Activated T-cell treated with anti-CD3 and anti-CD28 coated beads for 24 hours (primary cell): ENCODE measurements at places on chromosomes 7 and 10.

GRCh38 chr10:69492091-69492745, 41.0 kb downstream of the TSPAN15 start:
- no peak for DNase-seq

DNA sequence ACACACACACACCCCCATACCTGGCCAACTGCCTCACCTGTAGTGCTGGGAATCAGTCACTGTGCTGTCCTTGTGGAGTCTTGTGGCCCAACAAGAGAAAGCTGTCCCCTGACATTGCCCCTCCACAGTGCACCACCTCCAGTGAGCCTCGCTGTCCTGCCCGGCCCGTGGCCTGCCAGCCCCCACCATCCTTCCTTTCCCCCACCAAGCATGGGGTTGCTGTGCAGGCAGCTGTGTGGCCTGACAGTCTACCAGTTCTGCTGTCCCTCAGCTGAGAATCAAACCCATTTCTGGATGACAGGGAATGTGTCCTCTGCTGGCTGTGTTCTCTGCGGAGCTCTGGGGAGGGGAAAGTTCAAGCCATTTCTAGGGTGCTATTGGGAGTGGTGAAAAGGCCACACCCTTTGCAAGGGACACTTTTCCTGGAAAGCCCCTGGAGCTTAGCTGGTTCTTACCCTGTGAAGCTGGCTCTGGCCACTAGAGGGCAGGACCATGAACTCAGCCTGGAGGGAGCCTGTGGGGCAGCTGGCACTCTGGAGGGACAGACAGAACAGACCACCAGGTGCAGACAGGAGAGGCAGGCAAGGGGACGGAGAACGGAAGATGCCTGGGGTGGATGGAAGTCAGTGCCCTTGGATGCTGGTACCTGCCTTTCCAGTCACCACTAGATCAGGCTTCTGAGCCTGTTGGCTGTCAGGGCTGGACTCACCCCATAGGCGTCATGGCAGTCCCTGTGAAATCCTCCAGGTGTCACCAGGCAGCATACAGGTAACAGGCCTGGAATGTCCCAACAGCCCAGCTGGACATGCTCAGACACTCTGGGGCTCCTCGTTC, 10.5 kb upstream of the MTPAP start:
- DNase-seq = peak; percentile 40

DNA sequence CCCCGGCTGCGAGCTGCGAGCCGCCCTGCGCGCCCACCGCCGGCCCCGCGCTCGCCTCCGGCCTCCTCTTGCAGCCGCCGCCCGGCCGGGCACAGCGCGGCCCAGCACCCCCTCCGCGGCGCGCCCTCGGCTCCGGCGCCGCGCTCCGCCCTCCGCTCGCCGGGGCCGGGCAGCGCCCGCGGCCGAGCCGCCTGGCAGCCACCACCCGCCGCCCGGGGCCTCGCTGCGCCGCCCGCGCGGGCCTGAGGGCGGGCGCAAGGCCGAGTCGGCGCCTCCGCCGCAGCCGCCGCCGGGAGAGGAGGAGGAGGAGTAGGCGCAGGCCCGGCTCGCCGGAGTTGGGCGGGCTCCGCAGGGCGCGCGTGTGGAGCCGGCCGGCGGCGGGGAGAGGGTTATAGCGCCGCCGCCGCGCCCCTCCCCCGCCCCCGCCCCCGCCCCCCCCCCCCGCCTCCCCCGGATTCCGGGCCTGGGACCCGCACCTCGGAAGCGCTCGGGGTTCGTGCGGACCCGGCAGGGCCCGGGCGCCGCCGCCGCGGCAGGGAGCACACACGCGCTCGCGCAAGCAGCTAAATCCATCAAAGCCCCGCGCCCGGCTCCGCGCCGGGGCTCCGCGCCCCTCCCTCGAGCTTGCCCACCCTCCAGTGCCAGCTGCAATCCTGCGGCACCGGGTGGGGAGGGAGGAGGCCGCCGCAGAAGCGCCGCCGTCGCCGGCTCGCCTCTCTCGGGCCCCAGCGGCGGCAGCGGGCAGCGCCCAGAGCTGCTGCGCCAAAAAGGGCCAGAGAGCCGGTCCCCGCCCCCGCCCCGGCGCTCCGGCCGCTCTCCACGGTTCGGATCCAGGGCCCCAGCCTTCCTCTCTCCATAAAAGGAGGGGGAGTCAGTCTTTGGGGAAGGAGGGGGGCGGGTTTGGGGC, at the start of gene PDGFA:
PDGFA (minus strand) TSS at position 363 of the 907 bp plus-strand sequence. CDS start 845 bp downstream, outside the sequence.
- no peak for DNase-seq

GRCh38 chr10:54903745-54904144, 102.7 kb upstream of the PCDH15 start:
- DNase-seq = no peak

DNA sequence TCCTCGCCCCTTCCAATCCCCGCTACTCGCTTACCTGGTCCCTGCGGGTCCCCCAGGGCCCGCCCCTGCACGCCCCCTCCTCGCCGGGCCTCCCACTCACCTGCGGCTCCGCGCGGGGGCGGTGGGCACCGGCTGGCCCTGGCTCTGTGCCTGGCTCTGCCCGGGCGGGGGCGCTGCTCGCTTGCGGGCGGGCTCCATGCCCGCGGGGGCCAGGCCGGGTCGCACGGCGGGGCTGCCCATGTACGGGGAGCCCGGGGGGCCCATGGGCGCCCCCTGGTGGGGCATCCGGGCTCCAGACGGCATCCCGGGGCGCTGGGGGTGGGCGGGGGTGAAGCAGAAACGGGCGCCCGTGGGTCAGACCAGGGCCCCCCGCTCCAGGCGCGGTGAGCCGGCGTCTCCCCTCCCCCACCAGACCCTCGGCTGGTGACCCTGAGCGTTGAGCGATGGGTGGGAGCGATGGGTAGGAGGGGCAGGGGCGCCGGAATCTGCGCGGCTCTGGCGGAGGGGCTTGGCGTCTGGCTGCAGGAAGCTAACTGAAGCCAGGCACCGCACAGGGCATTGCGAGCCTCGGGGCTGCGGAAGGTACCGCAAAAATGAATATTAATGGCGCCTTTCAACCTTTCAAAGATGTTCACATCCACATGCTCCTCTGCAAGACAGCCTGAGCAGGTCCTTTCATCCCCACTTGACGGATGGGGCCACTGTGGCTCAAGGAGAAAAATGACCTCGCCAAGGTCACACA, 3.0 kb downstream of the SMARCD3 start:
- no peak for DNase-seq

- no peak for DNase-seq
Measured at GRCh38 chr10:30134171-30134945, 75.0 kb upstream of the JCAD start.

DNA sequence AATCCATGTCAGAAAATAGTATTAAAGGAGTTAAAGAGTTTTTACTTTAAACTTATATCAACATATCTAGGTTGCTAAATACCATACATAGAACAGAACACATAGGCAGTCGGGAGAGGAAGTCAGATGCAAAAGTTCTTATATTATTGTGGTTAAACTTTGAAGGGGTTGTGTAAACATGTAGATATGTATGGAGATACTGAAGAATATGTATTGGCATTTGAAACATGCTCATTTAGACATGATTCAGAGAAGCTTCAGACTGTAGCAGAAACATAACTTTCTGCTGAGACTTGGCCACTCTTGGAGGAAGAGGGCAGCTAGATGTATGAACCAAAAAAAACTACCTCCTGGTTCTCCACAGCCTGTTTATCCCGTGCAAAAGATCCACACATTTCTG, 103.5 kb upstream of the FERD3L start:
- no peak for DNase-seq

- no peak for DNase-seq
Measured at GRCh38 chr7:78562191-78562590, 763.6 kb downstream of the PHTF2 start.

GRCh38 chr10:97481071-97481470, 17.2 kb downstream of the MMS19 start:
- no peak for DNase-seq

GRCh38 chr7:29851487-29851886, 45.2 kb downstream of the WIPF3 start:
- DNase-seq = no peak

DNA sequence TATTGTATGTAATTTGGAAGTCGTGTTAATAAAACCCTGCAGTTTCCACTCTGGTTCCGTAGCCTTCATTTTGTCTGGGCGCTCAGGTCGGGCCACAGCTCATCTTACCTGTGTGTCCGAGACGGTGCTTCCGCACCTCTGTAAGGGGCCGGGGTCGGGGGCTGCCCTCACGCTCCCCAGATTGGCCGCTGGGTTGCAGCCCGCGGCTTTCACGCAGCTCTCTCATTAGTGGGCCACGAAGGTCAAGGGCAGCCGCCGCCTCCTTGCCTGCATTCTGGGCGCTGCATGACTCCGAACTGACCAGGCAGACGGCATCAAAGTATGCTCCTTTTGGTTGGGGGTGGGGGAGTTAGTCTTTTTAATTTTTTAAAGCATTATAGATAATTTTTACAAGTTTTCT, 30.8 kb downstream of the SHH start:
- DNase-seq = no peak

DNA sequence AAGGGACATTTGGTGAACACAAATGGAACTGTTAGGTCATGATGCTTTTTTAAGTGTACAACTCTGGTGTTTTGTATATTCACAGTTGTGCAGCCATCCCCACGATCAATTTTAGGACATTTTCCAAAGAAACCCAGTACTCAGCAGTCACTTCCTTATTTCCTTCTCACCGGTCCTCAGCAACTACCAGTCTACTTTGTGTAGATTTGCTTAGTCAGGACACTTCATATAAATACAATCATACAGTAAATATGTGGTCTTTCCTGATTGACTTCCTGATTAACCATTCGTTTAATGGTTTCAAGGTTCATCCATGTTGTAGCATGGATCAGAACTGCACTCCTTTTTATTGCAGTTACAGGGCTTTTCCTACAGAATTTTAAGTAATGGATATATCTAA, 14.4 kb downstream of the SGPL1 start:
- no peak for DNase-seq

DNA sequence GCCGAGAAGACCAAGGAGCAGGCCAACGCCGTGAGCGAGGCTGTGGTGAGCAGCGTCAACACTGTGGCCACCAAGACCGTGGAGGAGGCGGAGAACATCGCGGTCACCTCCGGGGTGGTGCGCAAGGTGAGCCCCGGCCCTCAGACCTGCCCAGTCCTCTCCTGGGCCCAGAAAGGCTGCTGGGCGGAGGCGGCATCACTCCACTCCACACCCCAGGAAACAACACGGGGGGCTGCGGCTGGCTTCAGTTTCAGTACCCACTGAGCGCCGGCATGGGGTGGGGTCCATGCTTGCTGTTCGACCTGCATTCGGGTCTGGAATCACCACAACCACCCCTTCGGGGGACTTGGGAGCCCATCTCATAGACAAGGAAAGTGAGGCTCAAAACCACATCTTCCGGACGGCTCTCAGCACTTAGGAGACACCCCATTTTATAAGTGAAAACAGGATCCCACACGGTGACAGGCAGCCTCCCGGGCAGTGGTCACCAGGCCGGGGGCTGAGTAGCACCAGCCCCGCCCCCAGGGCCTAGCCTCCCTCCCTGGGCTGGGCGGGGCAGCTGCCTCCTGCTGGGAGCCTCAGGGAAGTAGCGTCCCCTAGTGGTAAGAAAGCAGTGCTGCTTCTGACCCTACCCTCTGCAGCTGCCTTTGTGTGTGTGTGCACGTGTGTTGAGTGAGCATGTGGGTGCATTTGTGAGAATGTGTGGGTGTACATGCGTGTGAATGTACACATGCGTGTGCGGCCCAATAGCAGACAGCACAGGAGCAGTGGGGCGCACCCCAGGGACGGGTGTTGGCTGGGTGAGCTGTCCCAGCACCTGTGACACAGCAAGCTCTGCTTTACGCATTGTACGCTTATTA, 1.8 kb downstream of the SNCG start:
- no peak for DNase-seq

GRCh38 chr10:101091546-101092290, 29.9 kb downstream of the KAZALD1 start:
- DNase-seq = no peak
